ENCODE measurements at places on chromosomes 5 and 9.

DNA sequence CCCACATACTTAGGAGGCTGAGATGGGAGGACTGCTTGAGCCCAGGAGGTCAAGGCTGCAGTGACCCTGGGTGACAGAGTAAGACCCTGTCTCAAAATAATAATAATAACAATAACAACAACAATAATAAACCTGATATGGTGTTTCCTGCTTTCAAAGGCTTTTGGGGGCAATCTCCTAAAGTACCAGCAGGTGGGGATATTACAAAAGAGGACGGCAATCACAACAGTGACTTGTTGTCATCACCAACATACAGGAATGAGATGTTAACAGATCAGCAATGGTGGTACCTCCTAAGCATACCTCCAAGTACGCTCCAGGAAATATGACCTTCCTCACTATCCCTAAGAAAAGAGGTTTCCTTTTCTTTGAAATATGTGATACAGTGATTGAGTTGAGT is 91.1 kb upstream of the RNF180 start:
- H3K36me3 ChIP-seq = no peaks in the 10 kb centered on the region
- no peak for DNase-seq
- no peak overlapping the region for H3K27ac ChIP-seq

DNA sequence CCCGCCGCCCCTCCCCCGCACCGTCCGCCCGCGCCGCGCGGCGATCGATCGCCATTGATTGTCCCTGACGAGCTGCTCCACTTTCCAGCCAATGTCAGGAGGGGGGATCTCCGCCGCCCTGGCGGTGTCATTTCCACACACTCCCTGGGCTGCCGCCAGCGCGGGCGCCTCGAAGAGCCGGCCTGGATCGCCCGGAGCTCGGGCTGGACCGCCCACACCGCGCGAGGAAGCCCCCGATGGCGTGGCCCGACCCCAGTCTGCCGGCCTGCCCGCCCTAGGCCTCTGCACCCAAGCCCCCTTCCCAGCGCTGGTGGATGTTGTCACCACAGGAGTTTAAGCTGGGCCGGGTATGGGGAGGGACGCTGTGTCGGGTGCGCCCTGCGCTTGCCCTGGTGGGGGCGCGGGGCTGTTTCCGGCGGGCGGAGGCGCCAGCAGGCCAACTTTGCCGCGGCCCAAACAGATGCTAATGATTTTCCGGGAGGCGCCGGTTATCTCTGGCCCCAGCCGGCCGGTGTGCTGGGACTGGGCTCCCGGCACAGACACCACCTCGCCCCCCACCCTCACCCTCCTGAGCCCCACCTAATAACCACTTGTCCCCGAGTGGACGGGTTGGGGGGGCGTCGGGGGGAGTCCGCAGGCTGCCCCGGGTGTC is 10.6 kb upstream of the CXXC5 start:
- DNase-seq = no peak
- peak overlapping the region; percentile 56 for H3K4me3 ChIP-seq
- H3K27ac ChIP-seq = peak overlapping the region; percentile 91
- peaks cover 33% of the 10 kb centered on the region for H3K4me1 ChIP-seq

DNA sequence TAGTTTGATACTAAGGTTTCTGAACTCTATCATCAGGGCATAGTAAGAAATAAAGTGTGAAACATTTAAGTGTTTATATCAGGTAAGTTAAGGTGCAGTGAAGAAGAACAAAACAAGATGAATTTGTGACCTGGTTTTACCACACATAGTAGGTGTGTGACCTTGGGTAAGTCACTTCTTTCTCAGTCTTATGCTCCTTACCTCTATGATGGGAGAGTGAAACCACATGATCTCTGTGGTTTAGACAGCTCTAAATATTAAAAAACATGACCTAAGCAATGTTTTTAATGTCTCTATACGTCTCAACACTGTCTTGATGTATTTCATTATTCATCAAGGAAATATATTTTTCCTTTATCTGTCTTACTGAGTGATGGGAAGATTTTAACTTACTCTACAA is 629.6 kb upstream of the DMAC1 start:
- DNase-seq = no peak
- H3K4me1 ChIP-seq = no peaks in the 10 kb centered on the region
- H3K27ac ChIP-seq = no peak overlapping the region
- H3K4me3 ChIP-seq = no peak overlapping the region
- H3K36me3 ChIP-seq = no peaks in the 10 kb centered on the region

DNA sequence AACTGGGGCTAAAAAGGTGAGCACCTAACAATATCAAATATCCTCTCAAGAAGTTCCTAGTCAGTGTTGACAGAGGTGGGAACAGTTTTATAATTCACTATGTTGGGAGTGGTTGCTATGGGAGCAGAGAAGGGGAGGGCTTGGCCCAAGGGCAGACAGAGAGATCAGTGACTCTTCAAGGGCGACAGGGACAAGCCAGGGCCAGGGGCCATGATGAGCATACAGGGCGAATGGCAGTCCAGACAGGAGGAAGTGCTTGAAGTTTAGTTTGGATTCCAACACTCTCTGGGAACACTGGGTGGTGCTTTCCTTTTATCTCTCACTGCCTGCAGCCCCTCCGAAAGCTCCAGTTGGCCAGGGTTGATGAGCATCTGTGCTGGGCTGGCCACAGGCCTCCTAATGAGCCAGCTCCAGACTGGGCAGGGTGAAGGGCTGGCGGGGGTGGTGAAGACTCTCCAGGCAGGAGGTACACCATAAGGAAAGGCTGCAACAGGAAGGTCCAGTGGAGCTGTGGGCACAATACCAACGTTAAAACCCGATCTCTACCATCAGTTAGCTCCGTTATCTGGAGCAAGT is 111.3 kb downstream of the TMEM174 start:
- no peak for DNase-seq
- no peak overlapping the region for H3K27ac ChIP-seq
- H3K4me1 ChIP-seq = no peaks in the 10 kb centered on the region
- H3K36me3 ChIP-seq = no peaks in the 10 kb centered on the region

DNA sequence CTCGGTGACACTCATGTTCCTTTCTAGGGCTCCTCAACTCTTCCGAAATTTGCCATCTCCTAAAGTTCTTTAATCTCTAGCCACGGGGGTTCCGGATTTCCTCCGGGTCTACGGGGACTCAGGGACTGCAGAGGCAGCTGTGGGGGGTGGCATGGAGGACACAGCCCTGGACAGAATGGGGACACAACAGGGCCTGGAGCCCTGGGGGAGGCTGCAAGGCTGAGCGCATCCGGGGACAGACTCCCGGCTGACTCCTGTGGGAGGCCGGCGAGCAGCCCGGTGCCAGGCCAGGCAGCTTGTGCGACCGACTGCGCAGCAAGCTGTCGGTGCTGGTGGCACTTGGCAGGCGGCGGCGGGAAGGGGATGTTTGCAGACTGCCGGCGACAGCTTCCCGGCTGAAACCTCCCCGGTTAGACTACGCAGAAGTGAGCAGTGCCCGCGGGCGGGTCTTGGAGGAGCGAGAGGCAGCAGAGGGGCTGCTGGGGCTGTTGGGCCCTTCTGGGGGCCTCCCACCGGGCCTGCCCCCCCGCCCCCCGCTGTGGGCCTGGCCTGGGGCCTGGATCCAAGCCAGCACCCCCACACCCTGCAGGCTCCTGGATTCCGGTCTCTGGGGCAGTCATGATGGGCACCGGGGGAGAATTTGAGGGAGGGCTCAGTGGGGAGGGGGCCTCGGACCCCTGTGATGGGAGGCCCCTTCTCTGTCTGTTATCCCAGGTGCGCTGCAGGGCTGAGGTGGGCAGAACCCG is 28.7 kb upstream of the UBAC1 start:
- H3K27ac ChIP-seq = no peak overlapping the region
- DNase-seq = no peak
- H3K36me3 ChIP-seq = no peaks in the 10 kb centered on the region
- peak overlapping the region; percentile 38 for H3K4me3 ChIP-seq

- H3K4me3 ChIP-seq = no peak overlapping the region
- H3K27ac ChIP-seq = no peak overlapping the region
- H3K27me3 ChIP-seq = no peaks in the 10 kb centered on the region
- H3K4me1 ChIP-seq = peaks cover 3% of the 10 kb centered on the region
- H3K36me3 ChIP-seq = no peaks in the 10 kb centered on the region
Measured at GRCh38 chr5:7391215-7391614, 4.7 kb upstream of the ADCY2 start.

DNA sequence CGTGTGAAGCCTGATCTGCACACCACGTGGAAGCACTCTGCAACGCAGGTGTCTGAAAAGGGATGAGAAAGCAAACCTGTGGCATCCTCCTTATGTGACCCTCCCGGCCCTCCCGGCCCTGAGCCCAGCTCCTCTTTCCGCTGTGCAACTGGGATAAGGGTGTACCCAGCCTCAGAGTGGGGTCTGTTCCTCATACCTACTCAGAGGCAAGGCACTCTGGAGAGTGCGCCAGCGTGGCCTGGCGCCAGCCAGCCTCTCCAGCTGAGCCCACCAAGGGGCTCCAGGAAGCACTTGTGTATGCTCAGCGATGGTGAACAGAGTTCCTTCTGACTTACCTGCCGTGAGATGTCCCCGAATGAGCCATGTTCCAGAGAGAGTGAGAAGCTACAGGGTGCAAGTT is 102.8 kb downstream of the IRX1 start:
- no peak overlapping the region for H3K27ac ChIP-seq
- H3K4me3 ChIP-seq = no peak overlapping the region
- no peaks in the 10 kb centered on the region for H3K36me3 ChIP-seq
- no peaks in the 10 kb centered on the region for H3K4me1 ChIP-seq
- no peaks in the 10 kb centered on the region for H3K27me3 ChIP-seq
- no peak for DNase-seq

DNA sequence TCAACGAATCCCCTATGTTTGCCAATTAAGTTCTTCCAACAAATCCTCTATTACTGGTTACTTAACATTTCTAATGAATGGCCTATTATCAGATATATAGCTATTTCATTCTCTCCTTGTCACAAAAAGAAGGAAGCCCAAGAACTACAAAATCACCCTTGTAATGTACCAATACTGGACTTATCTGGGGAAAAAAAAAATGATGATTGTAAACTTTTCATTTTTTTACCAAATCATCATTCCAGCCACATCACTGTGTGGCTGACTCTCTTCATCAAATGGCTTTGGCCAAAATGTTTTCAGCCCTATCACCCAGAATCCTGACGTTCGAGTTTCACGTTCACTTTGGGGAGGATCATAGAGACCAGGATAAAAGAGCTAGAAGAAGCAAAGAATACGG is 216.7 kb downstream of the ACTL7B start:
- no peak overlapping the region for H3K4me3 ChIP-seq
- no peak overlapping the region for H3K27ac ChIP-seq
- H3K36me3 ChIP-seq = no peaks in the 10 kb centered on the region

- H3K27ac ChIP-seq = peak overlapping the region; percentile 78
- DNase-seq = no peak
- H3K36me3 ChIP-seq = no peaks in the 10 kb centered on the region
- no peaks in the 10 kb centered on the region for H3K27me3 ChIP-seq
- no peaks in the 10 kb centered on the region for H3K4me1 ChIP-seq
Measured at GRCh38 chr5:60492958-60493357, 207.0 kb downstream of the DEPDC1B start.

DNA sequence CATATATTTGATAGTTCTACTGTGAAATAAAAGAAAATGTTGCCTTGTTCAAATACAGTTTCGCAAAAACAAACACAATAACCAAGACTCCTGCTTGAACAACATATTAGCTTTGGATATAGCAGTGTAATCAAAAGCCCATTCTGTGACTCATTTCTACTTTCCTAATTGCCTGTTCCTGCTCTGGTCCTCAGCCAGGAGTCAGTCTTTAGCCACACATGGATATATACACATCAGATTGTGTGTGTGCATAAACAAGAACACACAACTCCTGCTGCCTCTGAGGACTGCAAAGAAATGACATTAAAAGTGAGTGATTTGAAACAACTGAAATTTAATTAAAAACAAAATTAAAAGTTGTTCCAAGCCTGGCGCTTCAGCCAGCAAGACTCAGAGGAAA is 334.8 kb downstream of the TRIM32 start:
- no peaks in the 10 kb centered on the region for H3K4me1 ChIP-seq
- no peak for DNase-seq
- H3K4me3 ChIP-seq = no peak overlapping the region

DNA sequence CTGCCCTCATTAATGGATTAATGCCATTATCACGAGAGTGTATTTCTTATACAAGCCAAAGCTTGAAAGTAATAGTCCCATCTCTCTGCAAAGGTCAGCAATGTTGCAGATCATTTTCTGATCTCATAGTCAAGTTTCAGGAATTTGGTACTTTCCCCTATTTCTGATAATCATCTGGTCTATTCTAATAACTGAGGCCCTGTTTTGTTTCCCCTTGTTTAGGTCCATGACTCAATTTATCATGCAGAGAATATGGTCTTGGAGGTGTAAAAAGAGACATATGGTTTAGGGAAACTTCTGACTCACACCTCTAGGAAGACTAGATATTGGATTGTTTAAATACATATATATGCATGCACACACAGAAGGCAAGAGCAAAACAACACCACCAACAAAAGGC is 339.3 kb upstream of the NUDT12 start:
- H3K27me3 ChIP-seq = no peaks in the 10 kb centered on the region
- no peak overlapping the region for H3K4me3 ChIP-seq
- no peaks in the 10 kb centered on the region for H3K4me1 ChIP-seq

DNA sequence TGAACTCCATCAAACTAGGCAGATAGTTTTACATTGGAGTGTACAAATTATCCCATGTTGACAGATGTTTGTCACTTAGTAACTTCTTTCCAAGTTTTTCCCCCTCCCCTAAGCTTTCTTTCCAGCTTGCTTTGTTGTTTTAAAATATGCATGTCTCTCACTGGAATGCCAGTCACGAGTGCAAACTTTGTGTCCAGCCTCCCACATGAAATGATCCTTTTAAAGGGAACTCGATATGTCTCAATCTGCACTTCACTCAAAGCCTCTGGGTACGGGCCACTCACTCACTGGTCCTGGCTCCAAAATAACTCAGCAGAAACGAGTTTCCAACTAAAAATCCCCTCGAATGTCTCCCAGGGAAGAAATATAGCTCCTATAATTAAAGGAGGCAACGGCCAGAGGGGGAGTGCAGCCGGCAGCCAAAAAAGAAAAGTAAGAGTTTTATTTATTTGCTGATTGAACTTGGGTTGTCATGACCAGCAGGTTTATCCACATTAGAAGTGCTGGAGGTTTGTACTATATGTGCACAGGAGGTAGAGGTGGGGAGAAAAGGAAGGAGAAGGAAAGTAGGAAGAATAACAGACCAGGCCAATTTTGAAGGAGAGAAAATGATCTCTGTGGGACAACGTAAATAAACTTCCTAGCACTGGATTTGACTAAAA is 17.5 kb downstream of the NR2F1 start:
- no peaks in the 10 kb centered on the region for H3K4me1 ChIP-seq
- H3K36me3 ChIP-seq = no peaks in the 10 kb centered on the region
- H3K4me3 ChIP-seq = no peak overlapping the region
- peaks cover 30% of the 10 kb centered on the region for H3K27me3 ChIP-seq
- DNase-seq = no peak

- peak; percentile 9 for DNase-seq
- H3K4me3 ChIP-seq = no peak overlapping the region
- no peak overlapping the region for H3K27ac ChIP-seq
Measured at GRCh38 chr5:1761453-1761755, 38.2 kb downstream of the MRPL36 start.

- peaks cover 58% of the 10 kb centered on the region for H3K27me3 ChIP-seq
- H3K4me3 ChIP-seq = no peak overlapping the region
- no peak overlapping the region for H3K27ac ChIP-seq
- peaks cover 6% of the 10 kb centered on the region for H3K4me1 ChIP-seq
Measured at GRCh38 chr5:88682881-88683361, 200.1 kb downstream of the MEF2C start.

GRCh38 chr9:135186248-135187164 is 99.0 kb downstream of the OLFM1 start:
- no peak overlapping the region for H3K27ac ChIP-seq
- DNase-seq = no peak
- H3K27me3 ChIP-seq = no peaks in the 10 kb centered on the region
- no peaks in the 10 kb centered on the region for H3K36me3 ChIP-seq

GRCh38 chr9:89605465-89606048 is 745 bp downstream of the GADD45G start:
- no peaks in the 10 kb centered on the region for H3K27me3 ChIP-seq
- DNase-seq = no peak
- peak overlapping the region; percentile 91 for H3K4me3 ChIP-seq
- no peaks in the 10 kb centered on the region for H3K36me3 ChIP-seq
- peaks cover 24% of the 10 kb centered on the region for H3K4me1 ChIP-seq
- H3K27ac ChIP-seq = peak overlapping the region; percentile 97

Measured in ascending aorta (tissue), 2 donors.